ENCODE measurements at places on chromosomes 16 and 17.

GRCh38 chr17:41976142-41976768, 9.7 kb downstream of the CNP start:
- DNase-seq = no peak

- DNase-seq = no peak
Observed at GRCh38 chr16:51450376-51450775, 299.3 kb upstream of the SALL1 start.

GRCh38 chr17:50055055-50055425, 870 bp upstream of the ITGA3 start:
- DNase-seq = peak; percentile 14

DNA sequence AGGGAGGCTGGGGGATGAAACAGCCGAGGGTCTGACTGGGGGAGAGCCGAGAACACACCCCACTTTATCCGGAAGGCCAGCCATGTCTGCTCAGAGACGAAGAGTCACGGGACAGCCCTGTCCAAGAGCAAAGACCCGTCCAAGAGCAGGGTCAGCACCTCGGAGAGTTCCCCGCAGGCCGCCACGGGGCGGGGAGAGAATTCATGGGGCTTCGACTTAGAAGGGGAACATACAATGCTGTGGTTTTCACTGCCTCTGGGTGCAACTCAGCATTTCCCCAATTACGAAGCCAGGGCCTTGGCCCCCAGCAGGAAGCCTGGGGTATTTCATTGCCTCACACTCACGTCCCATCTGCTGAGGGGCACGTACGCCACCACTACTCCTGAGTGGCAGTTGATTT, 59.3 kb downstream of the JPH3 start:
- DNase-seq = no peak

GRCh38 chr17:75151930-75152329, 2.4 kb downstream of the JPT1 start:
- DNase-seq = no peak

GRCh38 chr17:17824119-17824782, 12.5 kb downstream of the SREBF1 start:
- no peak for DNase-seq

GRCh38 chr17:57132663-57133062, 47.6 kb downstream of the AKAP1 start:
- no peak for DNase-seq

- no peak for DNase-seq
Observed at GRCh38 chr17:72338847-72339790, 218.3 kb downstream of the SOX9 start.

GRCh38 chr16:56451753-56452689, 667 bp downstream of the OGFOD1 start:
- peak; percentile 67 for DNase-seq

DNA sequence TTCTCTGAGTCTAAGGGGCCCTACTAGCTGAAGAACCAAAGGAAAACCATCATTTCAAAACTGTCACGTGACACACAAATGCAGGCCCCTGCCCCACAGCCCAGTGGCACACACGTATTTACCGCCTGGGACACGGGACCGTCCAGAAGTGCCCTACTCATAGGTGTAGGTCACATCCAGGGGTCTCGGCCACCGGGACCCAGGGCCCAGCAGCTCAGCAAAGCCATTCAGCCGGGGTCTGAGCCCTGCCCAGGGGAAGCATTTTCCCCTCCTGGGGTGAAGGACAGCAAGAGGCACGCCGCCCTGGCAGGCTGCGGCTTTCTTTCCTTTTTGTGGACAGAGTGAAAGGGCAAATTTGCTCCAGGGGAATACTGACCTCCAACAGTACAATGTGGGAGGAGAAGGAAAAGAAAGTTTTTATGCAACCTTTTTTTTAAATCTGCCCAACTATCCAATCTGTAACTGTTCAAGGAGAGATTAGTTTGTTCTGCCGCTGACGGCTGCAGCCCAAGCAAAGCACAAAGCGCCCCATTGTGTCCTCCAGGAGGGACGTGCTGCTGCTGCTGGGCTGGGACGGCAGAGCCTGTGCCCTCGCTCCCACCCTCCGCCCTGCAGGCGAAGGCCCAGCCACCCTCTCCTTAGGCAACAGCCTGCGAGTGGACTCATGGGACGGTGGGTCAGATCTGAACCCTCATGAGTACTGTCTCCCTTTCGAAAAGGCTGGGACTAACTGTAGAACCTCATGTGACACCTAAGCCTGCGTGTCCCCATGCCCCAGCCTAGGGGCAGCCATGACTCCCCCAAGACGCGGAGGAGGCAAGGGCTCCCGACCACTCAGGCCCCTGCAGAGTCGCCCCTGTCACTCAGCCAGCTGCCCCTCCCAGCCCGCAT, 21.3 kb downstream of the SLC7A5 start:
- DNase-seq = peak; percentile 51

DNA sequence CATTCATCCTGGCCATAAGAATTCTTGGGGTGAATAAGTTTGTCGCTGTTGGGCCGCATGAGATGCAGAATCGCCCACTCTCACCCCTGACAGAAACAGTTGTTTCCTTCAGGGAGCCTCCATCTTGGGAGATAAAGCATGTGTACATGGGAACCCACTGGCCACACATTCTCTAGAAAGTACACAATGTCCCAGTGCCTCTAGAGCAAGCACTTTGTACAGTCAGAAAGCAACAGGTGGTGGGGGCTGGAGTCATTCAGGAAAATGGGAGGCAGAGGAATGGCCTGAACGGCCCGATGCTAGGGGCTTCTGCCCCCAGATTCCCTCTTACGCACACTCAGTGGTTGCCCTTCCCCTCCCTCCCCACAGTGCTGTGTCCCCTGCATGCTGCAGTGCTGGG, 16.1 kb downstream of the ACE start:
- DNase-seq = no peak

DNA sequence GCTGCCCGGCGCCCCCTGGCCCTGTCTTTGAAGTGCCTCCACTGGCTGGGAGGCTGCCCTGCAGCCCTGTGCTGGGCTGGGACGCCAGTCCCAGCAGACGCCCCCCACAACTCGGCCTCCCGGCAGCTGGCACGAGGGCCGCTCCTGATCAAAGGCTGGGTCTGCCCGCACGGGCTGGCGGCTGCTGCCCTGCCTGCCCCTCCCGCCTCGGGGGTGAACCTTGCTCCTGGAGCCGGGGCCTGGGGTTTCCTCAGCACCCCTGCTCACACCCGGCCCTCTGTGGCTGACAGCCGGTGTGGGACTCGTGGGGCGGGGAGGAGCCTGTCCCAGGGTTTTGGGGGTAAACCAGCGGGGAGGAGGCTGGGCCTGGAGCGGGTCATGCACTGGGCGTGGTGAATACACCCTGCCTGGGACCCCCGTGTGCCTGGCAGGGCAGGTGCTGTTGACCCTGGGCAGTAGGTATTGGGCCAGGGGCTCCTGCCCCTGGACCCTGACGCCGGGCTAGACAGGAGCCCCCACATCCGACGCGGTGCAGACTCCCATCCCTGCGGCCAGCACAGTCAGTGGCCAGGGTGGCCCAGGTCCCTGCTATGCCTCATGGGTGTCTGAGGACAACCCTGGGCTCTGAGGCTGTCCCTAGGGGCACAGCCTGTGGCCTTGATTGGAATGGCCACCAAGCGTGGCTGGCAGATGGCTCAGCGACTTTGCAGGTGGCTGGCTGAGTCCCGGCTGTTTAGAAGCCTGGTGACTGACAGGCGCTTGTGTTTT, 21.7 kb downstream of the CENPX start:
- DNase-seq = no peak

DNA sequence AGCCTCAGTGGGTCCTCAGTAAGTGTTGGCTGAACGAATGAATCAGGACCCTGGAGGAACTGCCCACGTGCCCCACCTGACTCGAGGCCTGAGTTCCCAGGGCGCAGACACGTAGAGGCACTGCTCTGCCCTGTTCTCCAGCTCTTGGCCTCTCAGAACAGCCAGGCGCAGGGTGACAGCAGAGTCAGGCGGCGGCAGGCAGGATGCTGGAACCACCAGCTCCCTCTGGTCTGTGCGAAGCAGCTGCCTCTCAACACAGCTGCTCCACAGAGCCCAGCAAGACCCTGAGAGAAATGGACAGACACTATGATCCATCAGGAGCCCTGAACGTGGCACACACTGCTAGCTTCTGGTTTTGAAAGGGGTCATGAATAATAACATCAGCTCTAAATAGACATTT, 53.1 kb upstream of the BCO1 start:
- DNase-seq = peak; percentile 50

DNA sequence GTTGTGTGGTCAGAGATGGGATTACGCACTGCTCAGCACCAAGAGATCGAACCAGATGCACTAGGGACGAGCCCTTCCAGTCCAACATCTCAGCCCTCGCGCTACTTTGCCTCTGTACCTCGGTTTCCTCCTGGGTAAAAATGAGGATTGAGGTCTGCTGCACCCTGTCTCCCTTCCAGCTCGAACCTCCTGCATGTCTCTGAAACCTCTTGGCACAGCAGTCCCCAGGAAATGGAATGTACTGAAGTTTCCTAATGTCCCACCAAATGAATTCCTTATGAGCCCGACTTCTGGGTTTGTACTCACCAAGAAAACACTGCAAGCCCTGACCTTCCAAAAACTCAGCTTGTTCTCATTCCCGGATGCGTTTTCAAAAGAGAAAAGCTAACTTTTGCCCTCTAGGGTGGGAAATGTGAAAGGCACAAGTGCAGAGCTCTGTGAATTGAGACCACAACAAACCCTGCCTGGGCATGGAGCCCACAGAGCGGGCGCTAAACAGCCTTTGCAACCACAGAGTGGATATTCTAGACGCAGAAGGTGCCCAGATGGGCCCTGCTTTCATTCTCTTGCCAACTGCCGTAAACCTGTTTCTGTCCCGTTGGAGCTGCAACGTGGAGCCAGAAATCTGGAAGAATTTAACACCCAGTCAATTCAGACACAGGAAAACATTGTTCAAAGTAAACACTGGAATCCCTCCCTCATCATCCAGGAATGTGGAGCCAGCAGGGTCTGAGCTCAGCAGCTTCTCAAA, 10.3 kb downstream of the CDRT4 start:
- peak; percentile 61 for DNase-seq

DNA sequence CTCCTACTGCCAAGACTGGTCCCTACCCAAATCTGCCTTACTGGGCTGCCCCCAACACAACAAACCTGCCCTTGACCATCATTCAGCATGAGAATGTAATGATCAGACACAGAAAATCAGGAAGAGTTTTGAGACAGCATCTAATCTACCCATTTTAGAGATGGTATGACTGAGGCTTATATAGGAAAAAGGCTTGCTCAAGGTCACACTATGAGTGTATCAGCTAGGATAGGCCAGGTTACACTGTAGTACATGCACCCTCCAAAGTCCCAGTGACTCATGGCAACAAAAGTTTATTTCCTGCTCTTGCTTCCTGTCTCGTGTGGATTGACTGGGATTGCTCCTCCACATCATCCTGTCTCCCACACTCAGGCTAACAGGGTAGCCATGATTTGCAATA, 27.9 kb downstream of the NLRC5 start:
- no peak for DNase-seq

GRCh38 chr16:66894948-66895688, 14.8 kb downstream of the PDP2 start:
- DNase-seq = peak; percentile 43

DNA sequence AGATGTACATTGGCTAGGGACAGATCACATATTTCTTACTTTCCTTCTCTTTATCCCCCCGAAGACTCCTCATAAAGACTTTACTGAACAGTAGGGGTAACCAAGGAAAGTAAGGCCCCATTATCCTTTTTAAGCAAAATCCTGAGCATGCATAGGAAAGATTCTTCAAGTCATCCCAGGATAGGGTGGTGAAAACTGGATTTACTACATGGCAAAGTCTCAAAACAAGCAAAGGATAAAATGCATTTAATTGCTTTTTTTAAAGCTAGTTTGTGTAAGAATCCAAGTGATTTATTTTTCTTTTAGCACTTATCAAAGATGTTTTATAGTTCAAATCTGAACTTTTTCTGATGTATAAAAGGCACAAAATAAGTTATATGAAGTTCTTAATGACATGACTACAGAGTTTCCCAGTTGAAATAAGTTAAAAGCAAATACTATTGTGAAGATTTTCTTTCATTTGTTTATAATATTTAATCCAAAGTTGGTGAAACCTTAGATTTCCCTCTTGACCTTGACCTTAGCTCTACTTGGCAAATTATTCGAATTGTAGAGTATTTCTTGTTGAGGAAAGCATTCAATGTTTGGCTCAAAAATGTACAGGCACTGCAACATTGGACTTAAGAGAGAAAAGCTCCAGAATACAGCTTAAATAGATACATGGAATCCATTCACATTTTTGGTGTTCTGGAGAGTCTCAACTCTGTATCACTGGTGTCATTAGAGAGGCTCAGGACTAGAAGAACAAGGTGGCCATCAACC, 104.3 kb downstream of the ABCA8 start:
- DNase-seq = no peak

DNA sequence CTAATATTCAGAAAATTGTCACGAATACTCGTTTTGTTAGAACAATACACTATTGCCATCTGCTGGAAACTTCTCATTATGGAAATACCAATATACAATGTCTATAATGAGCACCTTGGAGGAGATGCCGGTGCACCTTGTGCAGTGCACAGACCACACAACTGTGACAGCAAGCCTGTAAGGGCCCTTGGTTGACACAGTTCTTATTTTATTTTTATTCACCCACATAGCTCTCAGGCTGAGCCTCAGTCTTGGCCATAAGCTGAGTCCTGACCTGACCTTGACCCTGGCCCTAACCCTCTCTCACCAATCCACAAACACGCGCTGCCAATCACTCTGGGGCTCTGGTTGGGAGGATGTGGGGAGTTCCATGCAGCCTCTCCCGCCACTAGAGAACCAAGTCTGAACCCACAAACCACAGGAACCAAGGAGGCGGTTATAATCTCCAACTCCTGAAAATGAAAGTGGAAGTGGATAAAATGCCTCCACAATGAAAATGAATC, 7.6 kb downstream of the AIPL1 start:
- no peak for DNase-seq
